ENCODE measurements at places on chromosomes 5 and 9.

DNA sequence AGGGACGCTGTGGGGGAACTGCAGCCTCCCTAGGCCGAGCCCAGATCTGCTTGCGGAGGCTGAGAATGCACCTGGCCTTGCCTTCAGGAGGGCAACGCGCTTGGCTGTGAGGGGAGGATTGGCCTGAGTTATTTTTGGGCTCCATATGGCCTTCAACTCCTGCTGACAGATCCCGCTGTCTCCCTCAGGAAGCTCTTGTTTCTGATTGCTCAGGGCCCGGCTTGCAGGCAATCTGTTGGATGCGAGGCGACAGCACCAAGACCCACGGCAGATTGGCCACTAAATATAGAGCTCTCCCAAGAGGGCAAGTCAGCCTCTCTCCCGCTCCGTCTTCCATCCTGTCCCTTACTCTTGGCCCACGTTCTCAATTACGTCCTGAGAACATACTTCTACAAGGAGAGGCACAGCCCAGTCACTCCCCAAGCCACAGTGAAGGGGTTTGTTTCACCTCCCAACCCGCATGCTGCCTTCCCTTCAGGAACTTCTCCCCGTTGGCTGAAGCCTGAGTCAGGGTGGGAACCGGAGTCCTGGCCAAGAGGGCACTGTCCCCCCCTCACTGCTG lies 53.6 kb downstream of the RASGEF1C start:
- DNase-seq: no peak

DNA sequence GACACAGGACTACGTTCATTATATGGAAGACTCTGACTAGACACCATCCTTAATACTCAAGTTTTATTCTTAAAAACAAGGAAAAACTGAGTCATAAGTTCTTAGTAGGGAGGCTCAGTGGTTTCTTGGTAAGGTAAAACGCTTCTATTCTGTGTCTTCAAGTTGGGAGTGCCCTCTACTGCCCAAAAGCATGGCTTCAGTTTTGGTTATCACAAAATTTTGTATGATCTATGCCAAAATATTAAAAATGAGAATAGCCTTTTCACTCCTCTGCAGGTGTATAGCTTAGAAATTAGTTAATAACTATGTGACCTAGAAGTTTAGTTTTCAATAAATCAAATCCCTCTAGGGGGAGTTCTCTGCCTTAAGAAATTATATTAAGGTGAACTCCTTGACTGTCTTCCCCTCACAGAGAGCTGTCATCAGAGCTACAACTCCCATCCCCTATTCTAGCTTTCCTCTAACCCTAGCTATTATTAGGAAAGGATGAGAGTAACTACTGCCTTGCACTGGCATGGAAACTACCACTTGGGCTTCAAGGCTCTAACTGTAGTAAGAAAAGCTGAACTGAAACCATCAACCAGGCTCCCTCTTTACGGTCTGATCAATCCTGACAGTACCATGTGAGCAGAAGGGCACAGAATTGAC lies 189.7 kb downstream of the GNAQ start:
- no peak for DNase-seq

DNA sequence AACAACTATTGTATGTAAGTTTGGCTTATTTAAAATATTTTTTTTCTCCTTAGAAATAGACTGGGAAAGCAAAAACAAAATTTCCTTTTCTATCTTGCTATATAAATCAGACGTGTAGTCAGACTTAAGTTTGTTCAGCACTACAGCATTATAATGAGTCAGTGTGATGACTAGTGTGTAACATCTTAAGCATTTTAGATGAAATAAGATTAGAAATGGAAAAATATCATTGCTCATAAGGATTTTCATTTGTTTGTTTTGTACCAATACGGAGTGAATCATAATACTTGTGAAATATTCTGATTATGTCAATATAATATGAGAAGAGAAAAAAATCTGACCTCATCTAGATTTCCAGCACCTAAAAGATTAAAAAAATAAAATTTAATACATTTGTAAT lies 64.7 kb upstream of the RICTOR start:
- no peak for DNase-seq

GRCh38 chr5:65874241-65874640 lies 52.1 kb upstream of the ERBIN start:
- no peak for DNase-seq

DNA sequence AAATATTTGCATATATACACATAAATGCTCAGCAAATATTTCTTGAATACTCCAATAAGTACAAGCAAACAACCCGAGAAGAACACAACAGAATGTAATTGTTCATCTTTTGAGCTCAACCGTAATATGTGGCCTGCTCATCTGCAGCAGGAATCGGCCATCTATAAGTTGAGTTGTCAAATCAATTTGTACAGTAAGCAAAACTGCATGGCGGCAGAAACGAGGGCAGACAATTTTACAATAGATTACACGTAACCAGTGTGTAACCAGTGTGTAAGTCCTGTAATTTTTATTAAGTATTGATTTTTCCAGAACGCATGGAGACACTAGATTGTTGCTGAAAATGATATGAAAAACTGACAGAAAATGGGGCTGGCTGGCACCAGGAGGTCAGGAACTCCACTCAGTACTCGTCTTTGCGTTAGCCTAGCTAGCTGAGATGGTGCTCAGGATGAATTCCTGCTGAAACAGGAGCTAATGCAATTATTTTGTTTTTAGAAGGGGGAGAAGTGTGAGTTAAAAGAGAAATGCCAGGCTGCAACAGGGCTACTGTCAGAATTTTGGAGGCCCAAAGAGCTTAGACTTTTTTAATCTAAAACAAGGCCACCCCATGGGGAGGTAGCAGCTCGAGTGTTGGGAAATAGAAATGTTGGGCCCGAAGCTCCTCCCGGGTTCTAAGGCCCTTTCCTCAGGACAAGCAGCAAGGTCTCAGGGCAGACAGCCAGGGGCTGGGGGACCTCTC lies 682 bp downstream of the DHX29 start:
- DNase-seq: no peak

DNA sequence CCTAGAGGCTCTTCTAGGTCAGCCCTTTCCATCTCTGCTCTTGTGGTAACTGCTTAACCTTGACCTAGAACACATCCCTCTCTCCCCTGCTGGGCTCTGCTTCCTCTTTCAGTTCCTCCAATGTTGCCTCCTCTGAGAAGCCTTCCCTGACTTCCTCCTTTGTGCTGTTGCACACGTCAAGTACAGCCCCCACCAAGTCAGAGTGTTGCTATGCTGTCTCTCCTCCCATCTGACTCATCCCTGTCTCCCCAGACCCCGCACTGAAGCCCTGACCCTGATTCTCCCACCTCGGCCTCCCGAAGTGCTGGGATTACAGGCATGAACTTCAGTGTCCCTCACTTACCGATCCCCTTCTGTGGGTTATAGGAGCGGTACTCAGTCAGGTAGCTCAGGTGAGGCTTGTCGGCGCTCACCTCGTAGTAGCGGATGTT lies 10.4 kb upstream of the TRIM14 start:
- DNase-seq: no peak

- DNase-seq: no peak
Observed at GRCh38 chr9:35731415-35732184, 395 bp downstream of the TLN1 start.

- no peak for DNase-seq
Observed at GRCh38 chr5:139514486-139514856, 31.9 kb upstream of the STING1 start.

- DNase-seq: no peak
Observed at GRCh38 chr5:54177058-54177457, 133.3 kb downstream of the ARL15 start.

DNA sequence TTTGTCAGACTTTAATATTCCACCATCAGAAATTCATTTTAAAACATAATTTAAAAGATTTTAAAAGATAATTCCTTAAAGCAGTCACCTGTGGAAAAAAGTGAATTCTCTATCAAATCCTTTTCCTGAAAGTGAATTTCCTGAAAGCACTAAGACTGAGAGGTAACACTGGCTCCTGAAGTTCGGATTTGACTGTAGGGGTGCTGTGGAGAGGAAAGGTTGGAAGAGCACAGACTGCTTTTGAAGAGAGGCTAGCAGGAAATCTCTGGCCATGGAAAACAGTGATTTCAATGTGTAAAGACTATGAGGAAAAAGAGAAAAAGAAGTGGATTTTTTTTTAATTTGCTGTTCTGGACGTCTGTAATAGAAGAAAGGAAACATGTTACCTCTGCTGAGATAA lies 35.7 kb upstream of the TMEM161B start:
- DNase-seq: no peak

DNA sequence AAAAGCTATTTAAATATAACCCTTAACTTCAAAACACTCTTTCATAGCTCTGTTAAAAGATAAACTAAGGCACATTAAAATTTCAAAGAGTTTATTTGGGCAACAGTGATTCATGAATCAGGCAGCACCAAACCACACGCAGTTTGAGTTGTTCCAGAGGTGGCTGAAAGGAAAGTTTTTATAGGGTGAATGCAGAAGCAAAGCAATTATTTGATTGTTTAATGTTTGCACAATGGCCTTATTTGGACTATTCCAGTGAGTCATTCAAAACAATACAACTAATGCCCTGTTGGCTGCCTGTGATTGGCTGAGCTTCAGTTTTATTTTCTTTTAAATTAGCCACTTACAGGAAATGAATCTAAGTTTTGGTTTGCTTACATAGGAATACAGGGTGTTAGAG lies 125.3 kb downstream of the CEP120 start:
- DNase-seq: no peak

- DNase-seq: no peak
Observed at GRCh38 chr5:112907166-112907631, 14.8 kb downstream of the REEP5 start.

- DNase-seq: no peak
Observed at GRCh38 chr9:121662359-121662758, 10.9 kb downstream of the DAB2IP start.

DNA sequence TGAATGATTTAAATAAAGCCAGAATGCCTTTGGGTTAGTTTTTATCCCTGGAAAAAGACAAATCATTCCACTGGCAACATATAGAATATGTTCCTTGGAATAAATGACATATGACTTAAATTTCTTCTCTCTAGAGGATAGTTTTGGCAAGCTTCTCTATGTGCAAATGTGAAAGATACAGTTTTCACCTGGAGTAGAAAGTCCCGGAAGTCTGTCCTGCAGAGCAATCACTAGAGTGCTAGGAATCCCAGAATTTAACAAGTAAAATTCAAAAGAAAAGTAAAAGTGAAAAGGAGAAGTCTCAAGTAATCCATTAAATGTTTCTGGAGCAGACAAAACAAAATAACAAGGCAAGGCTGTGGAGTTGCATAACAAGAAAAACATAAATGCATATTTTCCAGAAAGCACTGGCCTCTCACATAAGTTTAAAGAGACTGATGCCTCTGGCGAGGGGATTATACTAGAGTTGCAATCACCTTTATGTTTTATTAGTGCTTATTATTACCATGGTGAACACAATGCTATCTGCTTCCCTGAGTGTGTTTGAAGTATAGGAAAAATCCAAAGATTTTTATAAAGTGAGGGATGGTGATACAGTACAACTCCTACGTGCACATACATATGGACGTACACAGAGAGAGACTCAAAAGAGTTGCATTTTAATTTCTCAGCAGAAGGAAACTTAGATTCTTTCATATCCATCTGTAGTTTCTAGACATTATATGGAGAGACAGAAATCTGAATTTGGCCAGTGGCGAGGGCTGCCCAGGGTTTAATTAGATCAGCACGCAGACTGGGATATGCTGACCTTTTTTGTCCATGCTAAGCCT lies 188.3 kb upstream of the ANKRD55 start:
- no peak for DNase-seq

- no peak for DNase-seq
Observed at GRCh38 chr5:116847960-116848359, 273.3 kb upstream of the SEMA6A start.

GRCh38 chr5:75324791-75325190 lies 12.2 kb upstream of the HMGCR start:
- no peak for DNase-seq

GRCh38 chr9:5635390-5635789 lies 6.5 kb downstream of the RIC1 start:
- no peak for DNase-seq

Data from neural crest cell (in vitro differentiated cells).